ENCODE measurements at places on chromosomes 12 and 14.

GRCh38 chr12:118704527-118705241, 276.7 kb upstream of the SRRM4 start:
- no peak for DNase-seq

DNA sequence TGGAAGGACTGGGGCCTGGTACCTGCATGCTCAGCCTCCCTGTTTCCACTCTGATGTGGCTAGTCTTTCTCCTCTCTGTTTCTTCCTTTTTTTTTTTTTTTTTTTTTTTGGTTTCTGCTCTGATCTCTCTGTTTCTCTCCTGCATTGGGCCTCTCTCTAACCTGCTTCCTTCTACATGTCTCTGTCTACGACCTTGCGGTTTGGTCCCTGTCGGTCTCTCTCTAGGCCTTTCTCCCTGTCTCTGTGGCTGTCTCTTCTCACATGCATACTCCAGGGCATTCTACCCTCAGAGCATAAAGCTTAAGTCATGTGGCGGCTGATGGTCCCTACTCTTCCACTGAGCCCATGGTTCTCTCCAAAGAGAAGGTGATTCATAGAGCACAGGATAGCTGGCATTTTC, 1096.6 kb downstream of the BCL11B start:
- no peak for DNase-seq

DNA sequence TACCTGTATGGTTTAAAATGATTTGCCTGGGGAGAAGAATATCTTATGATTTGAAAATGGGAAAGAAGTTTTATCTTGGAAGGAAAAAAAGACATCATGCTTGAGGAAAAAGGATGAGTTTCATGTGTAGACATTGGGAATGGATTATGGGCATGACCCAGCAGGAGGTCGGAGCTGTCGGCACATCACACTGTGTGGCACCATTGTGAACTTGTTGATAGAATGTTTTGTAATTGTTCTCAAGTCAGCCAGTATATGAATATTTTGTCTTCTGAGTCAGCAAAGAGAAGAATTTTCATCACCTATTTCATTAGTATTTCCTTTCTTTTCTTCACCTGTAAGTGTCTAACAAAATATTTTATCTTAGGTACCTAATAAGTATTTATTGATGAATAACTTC, 60.0 kb upstream of the HMGA2 start:
- no peak for DNase-seq

DNA sequence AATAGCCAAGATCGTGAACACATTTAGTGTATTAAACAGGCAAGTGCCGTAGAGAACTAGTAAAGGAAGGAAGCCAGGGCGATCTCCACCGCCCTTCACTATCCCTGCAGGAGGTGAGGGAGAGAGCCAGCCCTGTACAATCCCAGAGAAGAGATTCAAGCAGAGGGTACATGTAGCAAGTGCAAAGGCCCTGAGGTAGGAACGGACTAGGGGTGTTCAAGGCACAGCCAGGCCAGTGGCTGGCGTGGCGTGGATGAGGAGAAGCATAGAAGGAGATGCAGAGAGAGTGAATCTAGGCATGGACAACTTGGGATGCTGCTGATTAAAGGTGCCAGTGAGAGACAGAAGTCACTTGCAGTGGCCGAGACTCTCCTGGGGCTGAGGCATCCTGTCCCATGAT, 39.1 kb upstream of the ESRRB start:
- no peak for DNase-seq

DNA sequence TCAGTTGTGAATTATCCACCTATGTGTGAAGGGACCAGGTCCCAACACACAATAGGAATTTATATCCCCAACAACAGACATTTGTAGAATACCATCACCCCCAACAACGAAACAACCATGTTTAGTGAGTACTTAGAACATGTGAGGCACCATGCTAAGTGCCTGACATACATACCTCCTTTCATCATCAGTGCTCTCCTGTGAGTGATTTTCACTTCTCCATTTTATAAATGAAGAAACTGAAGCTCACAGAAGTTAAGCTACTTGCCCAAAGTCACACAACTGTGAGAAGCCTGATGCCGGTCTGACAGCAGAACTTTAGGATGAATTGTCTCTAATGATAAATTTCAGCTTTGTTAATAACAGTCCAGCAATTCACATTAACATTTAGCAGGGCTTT, 35.4 kb downstream of the SPTB start:
- no peak for DNase-seq

GRCh38 chr12:94777936-94778335, 127.6 kb upstream of the TMCC3 start:
- no peak for DNase-seq

DNA sequence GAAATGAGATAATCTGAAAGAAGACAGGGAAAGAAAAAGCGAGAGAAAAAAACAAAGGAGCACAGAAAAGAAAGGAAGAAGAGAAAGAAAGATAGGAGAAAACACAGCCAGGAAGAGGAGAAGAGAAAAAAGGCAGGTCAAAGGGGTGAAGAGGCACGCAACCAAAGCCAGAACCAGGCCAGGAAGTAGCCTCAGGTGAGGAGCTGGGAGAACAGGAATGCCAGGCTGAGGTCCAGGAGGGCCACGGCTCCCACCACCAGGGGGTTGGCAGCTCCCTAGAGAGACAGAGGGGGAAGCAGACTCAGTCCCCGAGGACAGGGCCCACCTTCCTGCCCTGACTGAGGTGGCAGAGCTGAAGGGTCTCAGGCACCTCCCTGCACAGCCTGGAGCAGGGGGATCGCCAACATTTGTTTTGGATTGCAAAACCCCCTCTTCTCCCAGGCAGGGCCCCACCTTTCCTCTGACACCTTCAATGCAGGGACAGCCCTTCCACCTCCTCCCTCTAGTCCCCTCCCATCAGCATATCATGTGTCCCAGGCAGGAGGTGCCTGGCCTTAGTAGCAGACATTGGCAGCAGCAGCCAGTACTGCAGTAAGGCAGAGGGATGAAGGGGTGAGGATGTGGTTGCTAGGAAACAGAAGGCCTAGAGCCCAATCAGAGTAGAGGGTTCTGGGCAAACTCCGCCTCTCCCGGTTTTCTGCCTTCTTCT, 2.0 kb upstream of the AP1G2 start:
- DNase-seq, result peak; percentile 22

GRCh38 chr12:31008961-31009840, 64.5 kb upstream of the DDX11 start:
- no peak for DNase-seq

DNA sequence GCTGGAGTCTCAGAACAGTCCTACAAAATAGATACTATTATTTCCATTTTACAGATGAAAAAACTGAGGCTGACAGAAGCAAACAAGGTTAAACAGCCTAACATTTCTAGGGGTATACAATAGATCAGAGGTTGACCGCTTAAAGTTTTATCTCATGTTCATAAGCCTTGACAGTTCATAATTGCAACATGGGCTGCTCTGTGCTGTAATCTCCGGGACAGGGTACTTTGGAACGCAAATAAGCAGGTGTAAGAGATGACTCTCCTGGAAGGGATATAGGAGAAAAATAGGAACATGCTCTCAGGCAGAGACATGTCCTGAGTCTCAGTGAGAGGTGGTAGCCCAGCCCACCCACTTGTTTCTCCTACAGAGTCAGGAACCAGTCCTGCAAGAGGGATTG, 72.8 kb upstream of the RBM19 start:
- no peak for DNase-seq

DNA sequence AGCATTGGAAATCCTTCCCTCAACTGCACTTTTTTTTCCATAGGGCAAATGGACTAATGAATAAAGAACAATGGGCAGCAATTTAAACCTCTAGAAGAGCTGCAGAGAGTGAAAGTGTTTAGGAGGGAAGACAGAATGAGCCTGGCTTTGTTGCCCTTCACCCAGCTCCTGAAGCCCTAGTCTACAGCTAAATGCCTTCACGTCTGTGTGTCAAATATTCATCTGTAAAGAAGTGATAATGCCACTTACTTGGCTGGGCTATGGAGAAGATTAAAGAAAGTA, 45.6 kb downstream of the FLRT2 start:
- no peak for DNase-seq

GRCh38 chr14:51967521-51967920, 21.8 kb upstream of the RTRAF start:
- DNase-seq, result no peak

DNA sequence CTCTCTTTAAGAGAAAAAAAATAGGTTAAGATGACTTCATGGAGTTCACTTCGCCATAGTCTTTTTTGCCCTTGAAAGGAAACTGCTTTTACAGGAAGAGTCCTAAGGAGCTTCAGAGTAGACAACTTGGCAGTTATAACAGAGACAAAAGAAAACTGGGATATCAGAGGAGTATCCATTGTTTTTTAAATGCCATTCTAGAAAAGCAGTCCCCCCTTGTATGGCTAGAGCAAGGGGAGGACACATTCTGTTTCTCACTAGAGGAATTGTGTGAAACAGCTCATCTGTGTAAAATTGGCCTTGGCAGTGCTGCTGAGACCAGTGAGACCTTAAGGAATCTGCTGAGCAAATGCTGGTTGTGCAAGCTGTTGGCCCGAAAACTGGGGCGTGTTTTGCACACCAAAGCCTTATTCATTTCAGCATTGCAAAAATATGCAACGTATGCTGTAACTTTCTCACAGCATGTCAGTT, 128.0 kb downstream of the GPR135 start:
- no peak for DNase-seq

DNA sequence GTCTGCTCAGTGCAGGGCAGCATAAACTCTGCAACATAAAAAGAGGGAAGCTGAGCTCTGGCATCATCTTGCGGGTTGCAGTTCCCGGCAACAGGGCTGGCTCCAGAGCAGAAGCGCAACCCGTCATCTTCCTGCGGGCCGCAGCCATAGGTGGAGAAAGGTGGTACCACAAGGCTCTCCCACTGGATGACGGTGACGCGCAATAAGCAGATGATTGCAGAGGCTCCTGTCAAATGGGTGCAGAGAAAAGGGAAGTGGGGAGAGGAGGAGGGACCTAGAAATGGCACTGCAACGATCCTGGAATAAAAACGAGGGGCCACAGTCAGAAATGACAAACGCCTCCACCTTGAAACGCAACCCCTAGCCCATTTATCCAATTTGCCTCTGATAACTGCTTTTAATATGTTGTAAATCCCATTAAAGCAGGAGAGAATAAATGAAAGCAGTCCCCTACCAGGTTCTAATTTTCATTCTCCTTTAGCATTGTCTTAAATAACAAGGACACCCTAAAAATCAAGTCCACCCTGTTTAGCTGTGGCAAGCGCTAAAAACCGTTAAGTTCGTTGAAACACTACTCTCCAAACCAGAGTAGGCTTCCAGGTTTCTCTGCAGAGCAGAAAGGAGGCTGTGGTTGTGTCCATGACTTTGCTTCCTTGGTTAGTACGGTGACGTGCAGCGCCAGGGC, 30.9 kb upstream of the TUBA1C start:
- peak; percentile 51 for DNase-seq

GRCh38 chr12:104964167-104964855, 6.2 kb upstream of the SLC41A2 start:
- peak; percentile 65 for DNase-seq

DNA sequence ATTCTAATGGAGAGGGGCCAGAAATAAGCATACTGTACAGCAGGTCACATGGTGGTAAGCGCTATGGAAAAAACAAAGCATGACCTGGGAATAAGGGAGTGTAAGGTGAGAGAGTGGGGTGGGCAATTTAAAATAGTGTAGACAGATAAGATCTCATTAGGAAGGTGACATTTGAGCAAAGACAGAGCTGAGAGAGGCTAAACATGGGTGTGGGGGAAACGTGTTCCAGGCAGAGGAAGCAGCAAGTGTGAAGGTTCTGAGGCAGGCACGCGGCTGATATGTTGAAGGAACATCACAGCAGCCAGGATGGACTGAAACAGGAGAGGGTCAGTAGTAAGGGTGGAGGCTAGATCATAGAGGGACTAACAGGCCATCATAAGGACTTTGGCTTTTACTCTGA, 126.8 kb downstream of the SAMD4A start:
- DNase-seq, result no peak

- no peak for DNase-seq
Observed at GRCh38 chr12:127133675-127134335, 1133.2 kb upstream of the TMEM132C start.

GRCh38 chr14:76937181-76938091, 91.1 kb downstream of the IRF2BPL start:
- DNase-seq, result peak; percentile 75

DNA sequence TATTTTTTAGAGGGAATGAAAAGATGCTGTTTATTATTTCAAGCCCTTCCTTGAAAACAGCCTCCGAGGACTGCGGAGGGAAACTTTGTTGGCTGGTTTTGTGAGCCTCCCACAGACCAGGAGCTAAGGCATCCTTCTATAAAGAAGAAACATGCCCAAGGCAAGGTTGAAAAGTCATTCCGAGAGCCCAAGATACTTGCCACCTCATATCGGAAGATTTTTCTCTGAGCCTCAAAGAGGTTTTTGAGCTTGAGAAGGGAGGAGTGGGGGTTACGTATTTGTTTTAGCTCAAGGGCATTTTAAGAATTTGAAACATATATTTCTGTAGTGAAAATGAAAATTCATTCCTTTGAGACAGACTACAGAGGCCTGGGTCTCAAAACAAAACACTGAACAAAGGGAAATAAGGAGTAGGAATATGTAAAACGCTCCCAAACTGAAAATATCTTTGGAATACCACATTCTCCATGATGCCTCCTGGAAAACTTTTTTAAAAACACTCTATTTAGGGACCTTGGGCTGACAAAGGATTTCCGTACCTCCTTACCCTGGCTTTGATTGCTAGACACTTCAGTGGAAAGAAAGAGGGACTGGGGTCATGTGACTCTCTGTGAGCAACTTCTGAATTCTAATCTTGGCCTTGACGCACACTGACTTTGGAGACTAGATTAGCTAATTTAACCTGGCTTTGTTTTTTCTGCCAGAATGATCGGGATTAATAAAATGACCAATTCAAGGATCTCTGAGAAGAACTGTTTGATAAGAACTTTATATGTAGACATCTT, 180.9 kb downstream of the SRGAP1 start:
- no peak for DNase-seq

GRCh38 chr12:63228853-63229252, 77.9 kb upstream of the AVPR1A start:
- DNase-seq, result no peak

GRCh38 chr12:67807814-67808213, 159.3 kb downstream of the DYRK2 start:
- no peak for DNase-seq

DNA sequence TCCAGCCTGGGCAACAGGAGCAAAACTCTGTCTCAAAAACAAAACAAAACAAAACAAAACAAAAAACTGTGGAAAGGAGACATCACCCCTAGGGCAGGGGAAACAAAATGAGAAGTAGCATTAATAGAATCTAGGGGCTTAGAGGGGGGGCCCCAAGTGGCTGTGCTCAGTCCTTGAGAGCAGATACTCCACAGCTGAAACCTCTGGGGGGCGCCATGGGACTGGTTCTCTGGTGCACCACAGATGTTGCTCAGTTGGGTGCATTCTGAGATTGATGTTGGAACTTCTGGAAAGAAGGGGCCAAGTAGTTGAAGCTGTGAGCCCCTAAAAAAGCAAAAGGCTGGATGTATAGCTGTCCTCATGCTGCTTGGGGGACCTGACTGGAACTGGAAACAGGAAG, 11.8 kb upstream of the SYNE2 start:
- no peak for DNase-seq

GRCh38 chr14:90781876-90782275, 34.4 kb downstream of the TTC7B start:
- no peak for DNase-seq

Data from NCI-H1092 (cell line).